Stimulated activated CD8-positive, alpha-beta memory T cell treated with anti-CD3 and anti-CD28 coated beads, Interleukin-2, amount 100 ng/mL, for 1 hour (primary cell): ENCODE measurements at places on chromosomes 5 and 9.

- DNase-seq: no peak
Observed at GRCh38 chr5:154345255-154345952, 100.4 kb upstream of the SAP30L start.

GRCh38 chr5:74251141-74252035, 389.1 kb downstream of the ENC1 start:
- no peak for DNase-seq

DNA sequence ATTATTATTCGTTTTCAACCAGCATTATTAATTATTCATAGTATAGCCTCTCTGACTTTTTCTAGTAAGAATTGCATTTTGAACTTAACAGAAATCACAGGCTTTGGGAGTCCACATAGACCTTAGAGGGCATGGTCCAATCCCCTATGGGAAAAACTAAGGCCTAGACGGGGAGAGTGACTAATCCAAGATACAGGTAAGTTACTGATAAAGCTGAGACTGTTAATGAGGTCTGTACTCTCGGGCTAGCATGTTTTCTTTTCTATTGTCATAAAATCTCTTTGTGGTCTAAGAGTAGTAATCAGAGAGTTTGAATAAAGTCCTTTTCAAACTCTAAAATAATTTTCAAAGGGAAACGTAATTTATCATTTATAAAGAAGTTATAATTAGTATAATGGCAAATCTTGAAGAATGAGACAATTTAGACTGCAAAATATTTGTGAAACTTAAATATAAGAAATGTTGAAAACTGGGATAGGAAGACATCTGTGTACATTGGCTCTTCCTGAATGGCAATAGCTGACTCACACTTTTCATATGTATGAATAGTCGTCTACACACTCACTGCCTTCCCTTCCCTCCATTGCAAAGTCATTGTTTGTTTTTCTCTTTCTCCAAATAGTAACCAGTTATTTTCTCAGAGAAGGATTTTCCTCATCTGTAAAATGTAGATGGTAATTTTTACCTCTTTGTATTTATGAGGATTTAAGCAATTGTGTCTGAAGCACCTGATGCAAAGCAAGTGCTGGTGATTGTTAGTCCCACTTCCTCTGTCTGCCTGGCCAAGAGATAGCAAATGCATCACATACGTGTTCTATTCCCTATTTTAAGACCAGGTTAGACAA, 207.9 kb upstream of the CD180 start:
- no peak for DNase-seq

GRCh38 chr5:97163360-97163764, 19.7 kb downstream of the RIOK2 start:
- DNase-seq: no peak

- DNase-seq: no peak
Observed at GRCh38 chr5:124962735-124963134, 216.3 kb upstream of the ZNF608 start.

DNA sequence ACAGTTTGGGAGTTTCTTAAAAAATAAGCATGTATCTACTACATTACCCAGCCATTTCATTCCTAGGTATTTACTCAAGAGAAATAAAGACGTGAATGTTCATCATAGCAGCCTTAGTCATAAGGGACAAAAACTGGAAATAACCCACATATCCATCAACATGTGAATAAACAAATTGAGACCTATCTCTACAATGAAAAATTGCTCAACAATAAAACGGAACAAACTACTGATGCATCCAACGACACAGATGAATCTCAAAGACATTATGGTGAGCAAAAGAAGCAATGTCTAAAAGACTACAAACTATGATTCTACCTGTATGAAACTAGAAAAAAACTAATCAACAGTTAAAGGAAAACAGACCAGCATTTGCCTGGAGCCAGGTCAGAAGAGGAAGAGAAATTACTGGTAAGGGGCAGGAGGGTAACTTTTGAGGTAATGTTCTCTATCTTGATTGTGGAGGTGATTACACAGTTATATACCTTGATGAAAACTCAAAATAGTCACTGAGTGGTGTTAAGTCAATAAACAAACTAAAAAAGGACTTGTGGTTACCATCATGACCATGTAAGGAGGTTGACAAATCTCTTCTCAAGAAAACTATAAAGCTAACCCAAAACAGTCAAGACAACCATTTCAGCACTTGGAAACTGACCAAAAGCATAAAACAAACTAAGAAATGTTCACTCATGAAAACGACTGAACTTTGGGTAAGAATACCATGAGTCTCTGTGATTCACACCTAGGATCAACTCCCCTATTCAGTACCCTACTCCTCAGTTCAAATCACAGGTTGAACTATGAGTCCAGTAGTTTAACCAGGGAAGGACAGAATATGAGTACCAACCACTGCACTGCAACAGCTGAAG, 10.4 kb downstream of the UIMC1 start:
- DNase-seq: no peak

GRCh38 chr5:133861161-133861737, 107.2 kb downstream of the C5orf15 start:
- no peak for DNase-seq

GRCh38 chr9:125987420-125987819, 240.2 kb downstream of the PBX3 start:
- DNase-seq: no peak

DNA sequence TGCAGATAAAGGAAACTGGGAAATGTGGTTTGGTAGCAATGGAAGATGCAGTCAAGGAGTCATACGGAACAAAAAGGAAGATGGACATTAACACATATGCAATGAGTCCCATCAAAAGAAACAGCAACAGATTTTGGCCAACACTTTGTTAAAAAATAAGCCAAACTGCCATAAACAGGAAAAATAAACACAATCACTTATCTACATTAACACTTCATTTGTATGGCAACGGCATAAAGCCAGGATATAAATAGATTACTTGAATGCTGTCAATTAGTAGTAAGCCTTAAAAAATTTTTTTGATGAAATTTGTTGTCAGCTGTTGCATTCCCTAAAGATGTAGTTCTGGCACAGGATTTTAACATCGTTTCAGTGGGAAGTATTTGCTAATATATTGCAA, 190.8 kb downstream of the CDH12 start:
- no peak for DNase-seq

- no peak for DNase-seq
Observed at GRCh38 chr9:25461416-25461815, 216.8 kb downstream of the TUSC1 start.

DNA sequence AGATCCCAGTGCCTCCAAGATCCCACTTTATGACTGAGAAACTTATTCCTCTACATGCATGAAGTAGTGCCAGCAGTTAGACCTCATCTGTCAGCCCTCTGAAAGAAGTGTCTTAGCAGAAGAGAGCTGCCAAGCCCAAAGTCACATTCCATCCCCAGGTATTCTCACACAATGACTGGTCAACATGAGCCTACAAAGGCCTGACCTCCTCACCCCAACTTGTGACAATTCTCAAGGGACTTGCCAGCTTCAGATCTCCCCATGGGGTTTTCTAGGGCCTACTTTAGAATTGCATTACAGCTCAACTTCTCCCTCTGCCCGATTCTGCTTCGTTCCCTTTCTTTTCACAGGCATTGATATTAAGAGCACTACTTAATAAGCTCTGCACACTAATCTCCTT, 393.8 kb upstream of the SLC30A5 start:
- no peak for DNase-seq

DNA sequence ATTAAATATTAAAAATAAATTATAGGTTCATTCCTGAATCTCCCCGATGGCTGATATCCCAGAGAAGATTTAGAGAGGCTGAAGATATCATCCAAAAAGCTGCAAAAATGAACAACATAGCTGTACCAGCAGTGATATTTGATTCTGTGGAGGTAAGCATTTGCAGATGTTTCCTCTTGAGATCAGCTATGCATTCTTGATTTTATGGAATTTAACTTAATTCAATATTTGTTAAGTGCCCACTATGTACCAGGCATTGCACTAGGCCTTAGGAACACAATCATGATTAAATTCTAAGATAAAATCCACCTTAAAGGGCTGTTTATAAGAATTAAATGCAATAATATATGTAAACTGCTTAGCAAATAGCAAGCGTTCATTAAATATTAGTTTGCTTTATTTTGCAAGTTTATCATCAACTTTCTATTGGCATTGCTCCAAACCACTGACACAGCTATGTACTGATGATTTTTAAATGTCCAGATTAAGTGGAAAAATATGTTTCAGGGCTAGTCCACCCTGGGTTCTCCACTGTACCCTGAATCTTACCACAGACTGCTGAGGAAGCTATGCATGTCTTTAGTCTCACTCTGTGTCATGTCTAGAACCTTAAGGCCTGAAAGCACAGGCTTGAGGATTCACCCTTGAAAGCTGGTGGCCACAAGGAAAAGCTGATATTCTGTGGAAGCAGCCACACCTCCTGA, 33.2 kb downstream of the SLC22A4 start:
- no peak for DNase-seq

DNA sequence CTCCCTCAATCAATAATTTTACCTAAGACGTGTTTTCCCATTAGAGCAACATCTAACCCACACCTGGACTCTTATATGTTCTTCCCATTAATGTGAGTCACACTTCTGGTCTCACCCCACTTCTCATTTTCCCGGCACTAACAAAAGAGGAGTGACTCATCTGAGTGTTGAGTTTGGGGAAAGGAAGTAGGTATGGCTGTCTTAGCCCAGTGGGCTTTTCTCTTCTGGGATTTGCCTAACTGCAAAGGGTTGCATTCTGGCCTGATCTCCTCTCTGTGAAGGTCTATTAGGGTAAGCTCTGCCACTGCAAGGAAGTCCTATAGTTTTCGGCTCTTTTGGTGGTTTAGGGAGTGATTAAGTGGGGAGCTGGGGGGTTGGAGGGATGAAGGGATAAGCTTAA, 195.6 kb downstream of the KIAA0825 start:
- no peak for DNase-seq

DNA sequence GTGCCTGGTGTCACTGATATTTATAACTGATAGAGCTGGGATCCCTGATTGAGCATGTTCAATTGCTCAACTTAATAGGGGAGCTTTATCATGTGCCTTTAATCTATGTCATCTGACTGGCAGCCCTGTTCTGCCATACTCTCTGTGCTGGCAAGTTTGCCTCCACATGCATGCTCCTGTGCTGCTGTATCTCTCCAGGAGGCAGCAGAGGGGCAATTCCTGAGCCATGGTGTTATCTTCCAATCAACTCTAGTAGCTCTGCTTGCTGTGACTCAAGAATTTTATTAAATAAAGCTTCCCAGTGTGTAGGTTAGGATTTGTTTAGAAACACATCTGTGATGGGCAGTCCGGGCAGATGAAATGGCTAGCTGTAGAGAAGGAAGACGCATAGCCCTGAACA, 642.0 kb downstream of the KIF4B start:
- no peak for DNase-seq

- no peak for DNase-seq
Observed at GRCh38 chr5:95050708-95051107, 234.2 kb downstream of the MCTP1 start.

DNA sequence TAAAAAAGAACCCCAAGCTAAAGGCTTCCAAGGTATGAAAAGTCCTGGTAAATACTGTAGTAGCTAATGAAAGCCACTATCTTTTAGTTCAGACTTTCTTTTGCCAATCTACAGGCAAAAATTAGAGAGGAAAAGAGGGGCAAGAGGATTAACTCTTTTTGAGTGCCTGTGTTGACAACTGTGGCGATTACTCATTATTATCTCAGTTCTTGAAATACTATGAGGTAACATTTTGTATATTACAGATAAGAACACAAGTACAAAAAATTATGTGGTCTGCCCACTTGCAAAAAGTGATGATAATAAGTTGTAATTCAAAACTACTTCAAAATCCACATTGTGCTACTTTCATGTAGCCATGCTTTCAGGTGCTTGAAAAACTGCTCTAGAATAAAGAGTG, 144.0 kb downstream of the DTWD2 start:
- DNase-seq: no peak

GRCh38 chr5:62315376-62316175, 9.6 kb downstream of the KIF2A start:
- no peak for DNase-seq

- no peak for DNase-seq
Observed at GRCh38 chr5:51159606-51160005, 223.6 kb upstream of the ISL1 start.

GRCh38 chr9:87970602-87971001, 3.7 kb downstream of the CDK20 start:
- no peak for DNase-seq

GRCh38 chr5:102229685-102230084, 66.4 kb downstream of the SLCO4C1 start:
- DNase-seq: no peak

DNA sequence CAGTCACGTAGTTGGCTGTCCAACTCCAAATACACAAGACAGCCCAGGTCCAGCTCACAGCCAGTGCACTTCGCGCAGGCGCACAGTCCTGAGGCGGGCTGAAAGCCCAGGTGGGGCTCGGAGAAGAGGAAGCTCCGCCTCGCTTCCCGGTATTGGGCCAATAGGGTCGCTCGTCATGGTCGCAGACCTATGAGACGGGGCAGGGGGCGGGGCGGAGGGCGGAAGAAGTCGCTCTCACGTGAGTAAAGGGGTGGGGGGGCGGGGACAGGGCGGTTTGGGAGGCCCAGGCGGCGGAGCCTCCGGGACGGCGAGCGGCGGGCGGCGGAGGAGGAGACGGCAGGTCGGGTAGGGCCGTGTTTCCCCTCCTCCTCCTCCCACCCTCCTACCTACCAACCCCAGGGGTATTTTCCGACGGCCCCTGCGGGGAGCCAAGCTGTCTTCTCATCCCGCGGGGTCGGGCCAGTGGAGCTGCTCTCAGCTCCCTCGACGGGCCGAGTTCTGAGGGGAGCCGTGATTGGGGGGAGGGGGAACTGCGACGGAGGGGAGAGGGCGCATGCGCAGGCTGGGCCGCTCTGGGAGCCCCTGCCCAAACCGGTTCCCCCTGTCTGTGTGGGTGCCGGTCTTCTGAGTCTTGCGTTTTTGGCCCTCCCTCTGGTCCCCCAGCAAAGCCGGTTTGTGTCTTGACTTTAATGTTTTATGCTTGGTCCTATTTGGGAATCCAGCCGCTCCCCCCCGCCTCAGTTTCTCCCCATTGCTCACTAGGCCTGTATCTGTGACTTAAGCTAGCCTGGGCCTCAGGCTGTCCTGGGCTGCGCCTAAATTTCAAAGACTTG, at the start of gene RABGAP1:
Gene RABGAP1 (plus strand): TSS at position 272 of the 833 bp plus-strand sequence. CDS start 16,040 bp downstream, outside the sequence.
- peak; percentile 98 for DNase-seq

- DNase-seq: no peak
Observed at GRCh38 chr9:97501177-97501971, at the start of gene TMOD1. Gene TMOD1 (plus strand): TSS chr9:97501666. CDS start chr9:97524189, 22,523 bp downstream.

DNA sequence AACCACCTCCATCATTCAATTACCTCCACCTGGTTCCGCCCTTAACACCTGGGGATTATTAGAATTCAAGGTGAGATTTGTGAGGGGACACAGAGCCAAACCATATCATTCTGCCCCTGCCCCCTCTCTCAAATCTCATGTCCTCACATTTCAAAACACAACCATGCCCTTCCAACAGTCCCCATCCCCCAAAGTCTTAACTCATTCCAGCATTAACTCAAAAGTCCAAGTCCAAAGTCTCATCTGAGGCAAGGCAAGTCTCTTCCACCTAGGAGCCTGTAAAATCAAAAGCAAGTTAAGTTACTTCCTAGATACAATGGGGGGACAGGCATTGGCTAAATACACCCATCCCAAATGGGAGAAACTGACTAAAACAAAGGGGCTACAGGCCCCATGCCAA, 18.8 kb downstream of the PSIP1 start:
- DNase-seq: no peak

- DNase-seq: no peak
Observed at GRCh38 chr5:136164226-136164625, 28.7 kb downstream of the SMIM32 start.
